ENCODE measurements at places on chromosomes 1 and 21.

DNA sequence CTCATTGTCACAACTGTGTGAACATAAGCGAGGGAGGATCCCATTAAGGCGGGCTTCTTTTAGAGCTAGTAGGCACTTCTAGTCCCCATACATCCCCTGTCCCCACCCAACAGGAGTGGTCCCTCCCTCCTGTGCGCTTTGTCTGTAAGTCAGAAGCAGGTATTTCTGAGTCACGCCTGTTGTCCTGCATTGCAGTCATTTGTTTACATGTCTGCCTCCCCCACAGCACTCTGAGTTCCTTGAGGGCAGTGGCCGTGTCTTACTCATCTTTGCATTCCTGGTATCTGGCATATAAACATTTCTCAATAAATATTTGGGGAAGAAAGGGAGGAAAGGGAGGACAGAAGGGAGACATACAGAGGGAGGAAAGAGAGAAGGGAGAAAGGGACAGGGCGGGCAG is 40.3 kb downstream of the PLEKHA6 start:
- peak; percentile 90 for DNase-seq

GRCh38 chr1:110186558-110186957 is 23.6 kb upstream of the KCNC4 start:
- DNase-seq = no peak

GRCh38 chr1:4549930-4550329 is 104.5 kb upstream of the AJAP1 start:
- DNase-seq = no peak

- no peak for DNase-seq
Measured at GRCh38 chr1:201262963-201263608, 20.2 kb upstream of the PKP1 start.

DNA sequence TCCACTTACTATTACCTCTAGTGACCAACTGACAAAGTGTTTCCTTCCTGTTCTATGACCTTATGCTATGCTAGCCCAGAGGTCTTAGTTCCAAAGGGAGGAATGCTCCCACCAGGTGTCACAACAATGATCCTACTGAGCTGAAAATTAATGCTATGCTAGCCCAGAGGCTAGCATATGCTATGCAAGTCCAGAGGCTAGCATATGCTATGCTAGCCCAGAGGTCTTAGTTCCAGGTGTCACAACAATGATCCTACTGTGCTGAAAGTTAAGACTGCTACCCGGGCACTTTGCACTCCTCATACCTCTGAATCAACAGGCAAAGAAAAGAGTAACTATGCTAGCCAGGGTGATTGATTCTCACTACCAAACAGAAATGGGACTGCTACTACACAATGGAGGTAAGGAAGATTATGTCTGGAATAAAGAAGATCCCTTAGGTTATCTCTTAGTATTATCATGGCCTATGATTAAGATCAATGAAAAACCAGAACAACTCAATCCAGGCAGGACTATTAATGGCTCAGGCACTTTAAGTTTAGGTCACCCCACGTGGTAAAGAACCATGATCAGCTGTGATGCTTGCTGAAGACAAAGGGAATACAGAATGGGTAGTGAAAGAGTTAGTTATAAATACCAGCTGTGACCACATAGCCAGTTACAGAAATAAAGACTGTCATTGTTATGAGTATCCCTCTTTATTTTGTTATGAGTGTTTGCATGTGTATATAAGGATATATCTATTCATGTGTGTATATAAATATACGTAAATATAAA is 114.1 kb downstream of the CSMD2 start:
- no peak for DNase-seq

GRCh38 chr1:173954179-173954578 is 37.1 kb upstream of the SERPINC1 start:
- no peak for DNase-seq

GRCh38 chr1:58996341-58997059 is 212.7 kb upstream of the JUN start:
- DNase-seq = no peak

GRCh38 chr1:185166106-185166505 is 9.1 kb downstream of the SWT1 start:
- no peak for DNase-seq

- no peak for DNase-seq
Measured at GRCh38 chr1:214154596-214155292, 126.2 kb upstream of the SMYD2 start.

Measured in AG10803 (cell line).